ENCODE measurements at places on chromosomes 1 and 21.

GRCh38 chr1:16093611-16094010 is 20.2 kb upstream of the FAM131C start:
- DNase-seq = no peak

DNA sequence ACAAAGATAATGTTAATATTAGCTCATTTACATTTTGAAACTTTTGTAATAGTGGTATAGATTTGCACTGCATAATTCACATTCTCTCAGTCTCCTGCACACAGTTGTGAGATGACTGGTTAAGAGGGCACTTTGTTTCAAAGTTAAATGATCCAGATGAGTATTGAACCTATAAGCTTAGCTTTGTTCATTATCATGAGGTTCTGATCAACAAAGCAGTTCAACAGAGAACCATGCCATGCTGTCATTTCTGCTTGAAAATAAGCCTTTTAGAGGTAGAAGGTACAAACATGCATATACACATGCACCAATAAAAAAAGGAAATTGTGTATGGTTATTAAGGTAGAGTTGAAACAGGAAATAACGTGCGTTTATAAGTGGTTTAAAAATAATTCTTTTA is 4.8 kb downstream of the RAP1A start:
- no peak for DNase-seq

DNA sequence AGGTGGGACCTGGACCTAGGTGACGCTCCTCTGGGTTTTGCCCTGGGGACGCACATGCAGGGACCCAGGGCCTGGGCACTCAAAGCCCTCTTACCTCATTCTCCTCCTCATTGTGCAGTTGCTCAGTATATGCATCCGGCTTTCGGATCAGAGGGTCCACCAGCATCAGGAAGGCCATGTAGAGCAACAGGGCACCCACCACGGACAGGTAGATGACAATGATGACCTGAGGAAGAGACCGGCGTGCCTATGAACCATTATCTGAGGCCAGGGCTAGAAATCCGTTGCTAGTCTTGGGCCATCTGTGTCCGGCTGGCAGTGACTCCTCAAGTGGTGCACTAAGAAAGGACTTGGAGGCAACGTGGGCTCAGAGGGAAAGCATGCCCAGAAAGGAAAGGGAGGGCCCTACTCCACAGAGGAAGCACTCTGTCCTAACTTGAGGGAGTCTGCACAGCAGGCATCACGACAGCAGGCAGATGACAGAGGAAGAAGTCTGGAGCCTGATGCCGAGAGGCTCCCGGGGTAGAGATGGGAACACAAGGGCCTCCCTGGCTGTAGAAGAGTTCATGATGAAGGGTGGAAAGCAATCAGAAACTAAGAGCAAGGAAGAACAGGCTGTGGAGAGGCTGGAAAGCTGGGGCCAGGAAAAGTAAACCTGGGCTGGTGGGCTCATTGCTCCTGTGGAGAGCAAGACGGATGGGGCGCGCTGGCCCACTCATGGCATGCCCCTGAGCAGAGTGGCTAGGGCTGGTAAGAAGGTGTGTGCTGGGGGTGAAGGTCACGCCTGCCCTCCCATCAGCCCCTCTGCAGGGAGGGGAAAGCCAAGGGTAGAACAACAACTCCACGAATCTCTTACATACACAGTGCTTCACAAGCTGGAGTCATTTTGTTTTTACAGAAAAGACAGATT is 10.3 kb downstream of the TMEM9 start:
- DNase-seq = no peak

DNA sequence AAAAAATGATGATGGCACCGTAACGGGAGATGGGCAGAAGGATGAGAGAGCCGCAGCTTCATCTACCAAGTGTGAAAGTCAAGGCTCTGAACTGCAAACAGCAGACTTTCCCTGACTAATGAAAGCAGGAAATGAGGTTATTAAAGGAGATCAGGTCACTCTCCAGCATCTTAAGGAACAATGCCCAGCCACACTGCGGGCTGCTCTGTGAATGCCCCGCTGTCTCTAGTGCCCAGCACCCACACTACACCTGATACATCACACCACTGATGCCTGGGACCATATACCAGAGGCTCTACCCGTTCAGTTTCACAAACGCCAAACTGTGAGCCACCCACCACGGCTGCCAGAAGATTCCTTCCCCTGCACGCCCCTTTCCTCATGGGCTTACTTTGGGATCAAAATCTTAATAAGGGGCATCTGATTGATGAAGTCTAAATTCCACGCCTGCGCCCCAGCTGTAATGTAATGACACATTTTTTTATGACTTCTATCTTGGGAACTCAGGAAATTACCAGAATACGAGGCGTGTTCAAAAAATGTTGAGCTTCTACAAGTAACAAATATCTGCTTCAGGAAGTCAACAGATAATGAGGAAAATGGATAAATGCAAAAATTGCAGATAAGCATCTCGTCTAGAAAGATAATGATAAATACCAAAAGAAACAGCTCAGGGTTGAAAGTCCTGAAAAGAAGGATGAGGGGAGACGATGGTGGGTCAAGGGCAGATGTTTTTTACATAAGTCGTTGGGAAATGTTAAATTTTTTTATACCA is 72.0 kb downstream of the MIS18A start:
- no peak for DNase-seq

DNA sequence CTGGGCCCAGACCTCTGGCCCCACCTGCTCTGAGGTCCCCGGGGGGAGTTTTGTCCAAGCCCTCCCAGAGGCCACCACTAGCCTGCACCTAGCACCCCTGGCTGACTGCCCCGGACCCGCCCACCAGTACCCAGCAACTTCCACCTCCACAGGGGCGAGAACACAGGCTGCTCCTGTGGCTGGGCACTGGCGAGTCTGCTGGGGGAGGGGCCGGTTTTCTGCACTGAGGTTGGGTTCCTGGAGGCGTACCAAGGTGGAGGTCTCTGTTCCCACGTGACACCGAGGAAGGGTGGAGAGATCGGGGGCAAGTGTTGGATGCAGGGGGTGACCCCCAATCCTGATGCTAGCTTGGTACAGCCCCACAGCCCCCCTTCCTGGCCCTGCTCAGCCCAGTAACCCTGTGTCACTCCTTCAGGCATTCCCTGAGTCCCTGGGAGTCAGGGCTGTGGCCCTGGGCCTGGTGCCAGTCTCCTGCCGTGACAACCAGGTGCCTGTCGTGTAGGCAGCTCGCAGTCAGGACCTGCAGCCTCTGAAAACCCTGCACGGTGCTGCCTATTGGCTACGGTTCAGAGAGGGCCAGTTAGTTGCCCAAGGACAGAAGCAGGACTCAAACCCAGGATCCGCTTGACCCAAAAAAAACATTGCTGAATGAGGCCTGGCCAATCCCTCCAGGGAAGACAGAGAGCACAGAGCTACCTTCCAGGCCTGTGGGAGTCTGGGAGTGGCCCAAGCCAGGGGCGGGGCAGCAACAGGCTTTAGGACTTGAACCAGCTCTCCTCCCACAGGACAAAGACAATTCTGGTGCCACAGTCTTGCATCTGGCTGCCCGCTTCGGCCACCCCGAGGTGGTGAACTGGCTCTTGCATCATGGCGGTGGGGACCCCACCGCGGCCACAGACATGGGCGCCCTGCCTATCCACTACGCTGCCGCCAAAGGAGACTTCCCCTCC is 3.1 kb downstream of the ESPN start:
- DNase-seq = no peak

GRCh38 chr21:41877901-41878830 is 978 bp downstream of the PRDM15 start:
- no peak for DNase-seq

GRCh38 chr1:221180704-221181368 is 301.6 kb downstream of the HLX start:
- DNase-seq = no peak

DNA sequence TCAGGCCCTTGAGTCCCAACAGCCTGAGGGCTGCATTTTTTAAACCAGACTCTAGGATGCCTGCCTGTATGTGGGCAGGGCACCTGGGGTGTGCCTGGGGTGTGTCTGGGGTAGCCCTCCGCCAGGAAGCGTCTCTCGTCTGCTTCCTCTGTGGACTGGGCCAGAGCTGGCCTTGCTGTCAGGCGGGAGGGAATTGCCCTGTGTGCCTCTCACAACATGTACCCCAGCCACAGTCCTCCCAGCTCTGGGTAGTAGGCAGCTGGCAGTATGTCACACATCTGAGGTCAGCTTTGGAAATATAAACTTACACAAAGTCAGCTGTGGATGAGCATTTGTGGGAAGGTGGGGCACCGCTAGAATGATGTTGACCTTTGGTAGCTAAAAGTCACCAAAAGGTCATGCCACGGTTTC is 13.0 kb downstream of the TRAF5 start:
- DNase-seq = no peak

- no peak for DNase-seq
These were observed 68.9 kb downstream of the C4BPA start for GRCh38 chr1:207172885-207173284.

GRCh38 chr1:55301912-55302311 is 86.7 kb upstream of the USP24 start:
- no peak for DNase-seq

DNA sequence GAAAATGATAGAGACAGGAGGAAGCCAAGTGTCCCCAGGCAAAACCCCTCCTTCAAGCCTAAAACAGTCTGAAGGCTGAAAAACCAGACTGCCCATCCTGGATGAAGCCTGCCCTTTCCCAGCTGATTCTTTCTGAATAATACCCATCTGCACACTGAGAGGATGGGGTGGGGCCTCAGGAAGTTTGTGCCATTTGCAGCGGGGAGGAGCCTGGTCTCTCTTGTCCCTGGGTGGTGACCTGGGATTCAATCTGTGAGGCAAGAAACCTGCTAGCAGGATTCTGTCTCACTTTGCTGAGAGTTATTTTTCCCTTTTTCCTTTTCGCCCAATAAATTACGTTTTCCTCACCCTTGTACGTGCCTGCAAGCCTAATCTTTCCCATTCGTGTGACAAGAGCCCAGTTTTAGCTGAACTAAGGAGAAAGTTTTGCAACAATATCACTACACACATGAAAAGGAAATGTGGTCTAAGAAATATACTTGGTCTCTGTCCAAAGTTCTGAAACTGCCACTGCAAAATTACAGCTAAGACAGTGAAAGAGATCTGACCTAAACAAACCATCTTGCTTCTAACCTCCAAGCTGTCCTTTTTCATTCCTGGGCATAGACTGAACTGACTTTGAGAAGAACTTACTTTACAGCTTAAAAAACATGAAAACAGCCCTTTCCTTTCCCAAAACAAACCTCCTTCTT is 105.0 kb downstream of the COP1 start:
- no peak for DNase-seq

DNA sequence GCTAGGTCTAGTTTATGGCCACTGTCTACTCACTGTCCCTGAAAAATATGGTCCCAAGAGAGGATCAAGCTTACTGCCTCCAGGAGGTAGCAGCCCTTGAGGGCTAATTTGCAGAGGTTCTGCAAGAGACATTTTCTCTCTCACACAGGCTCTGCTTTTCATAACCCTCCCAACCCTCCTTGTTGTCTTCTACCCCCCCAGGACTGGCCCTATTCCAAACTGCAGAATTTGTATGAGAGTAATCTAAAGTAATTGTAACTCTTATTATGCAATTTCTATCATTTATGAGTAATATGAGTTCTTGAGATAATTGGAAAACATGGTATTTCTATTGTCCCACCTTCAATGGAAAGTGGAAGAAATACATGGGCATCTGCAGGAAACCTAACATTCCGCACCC is 70.4 kb upstream of the CD55 start:
- DNase-seq = no peak
